ENCODE measurements at places on chromosomes 5 and 9.

DNA sequence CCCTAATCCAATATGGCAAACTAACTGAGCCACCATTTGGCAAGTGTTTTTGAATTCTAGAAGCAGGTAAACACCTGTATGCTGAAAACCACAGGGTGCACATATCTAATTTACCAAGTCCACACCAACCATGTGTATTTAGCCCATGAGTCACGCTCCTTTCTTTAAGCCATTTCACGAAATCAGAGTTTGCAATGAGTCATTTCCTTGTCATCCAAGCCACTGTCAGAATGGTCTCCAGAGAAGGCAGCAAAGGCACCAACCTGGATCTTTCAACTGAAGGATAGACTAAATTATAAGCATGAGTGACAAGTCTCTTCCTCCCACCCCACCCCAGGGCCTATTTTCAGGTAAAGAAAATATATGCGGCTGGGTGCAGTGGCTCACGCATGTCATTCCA, 110.0 kb downstream of the PAX5 start:
- DNase-seq, result peak; percentile 90

DNA sequence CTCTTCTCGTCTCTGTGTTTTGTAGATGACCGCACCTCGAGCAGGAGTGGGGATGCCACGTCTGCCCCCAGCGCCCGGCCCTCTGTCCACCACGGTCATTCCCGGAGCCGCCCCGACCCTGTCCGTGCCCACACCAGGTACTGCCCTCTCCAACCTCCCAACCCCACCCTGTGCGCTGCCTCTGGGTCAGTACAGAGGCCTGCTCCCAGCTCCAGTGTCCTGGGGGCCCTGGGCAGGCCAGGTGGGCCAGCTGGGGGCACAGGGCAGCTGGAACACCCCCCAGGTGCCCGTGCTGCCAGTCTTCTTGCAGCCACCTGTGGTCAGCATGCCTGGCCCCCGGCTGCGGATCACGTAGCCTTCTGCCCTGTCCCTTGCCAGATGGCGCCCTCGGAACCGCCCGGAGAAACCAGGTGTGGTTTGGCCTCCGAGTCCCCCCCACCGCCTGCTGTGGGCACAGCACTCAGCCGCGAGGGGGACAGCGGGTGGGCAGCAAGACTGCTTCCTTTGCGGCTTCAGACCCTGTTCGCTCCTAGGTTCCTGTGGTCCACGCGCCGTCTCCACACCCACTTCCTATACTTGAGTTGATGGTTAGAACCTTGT, 133.7 kb downstream of the WNK2 start:
- DNase-seq, result no peak

DNA sequence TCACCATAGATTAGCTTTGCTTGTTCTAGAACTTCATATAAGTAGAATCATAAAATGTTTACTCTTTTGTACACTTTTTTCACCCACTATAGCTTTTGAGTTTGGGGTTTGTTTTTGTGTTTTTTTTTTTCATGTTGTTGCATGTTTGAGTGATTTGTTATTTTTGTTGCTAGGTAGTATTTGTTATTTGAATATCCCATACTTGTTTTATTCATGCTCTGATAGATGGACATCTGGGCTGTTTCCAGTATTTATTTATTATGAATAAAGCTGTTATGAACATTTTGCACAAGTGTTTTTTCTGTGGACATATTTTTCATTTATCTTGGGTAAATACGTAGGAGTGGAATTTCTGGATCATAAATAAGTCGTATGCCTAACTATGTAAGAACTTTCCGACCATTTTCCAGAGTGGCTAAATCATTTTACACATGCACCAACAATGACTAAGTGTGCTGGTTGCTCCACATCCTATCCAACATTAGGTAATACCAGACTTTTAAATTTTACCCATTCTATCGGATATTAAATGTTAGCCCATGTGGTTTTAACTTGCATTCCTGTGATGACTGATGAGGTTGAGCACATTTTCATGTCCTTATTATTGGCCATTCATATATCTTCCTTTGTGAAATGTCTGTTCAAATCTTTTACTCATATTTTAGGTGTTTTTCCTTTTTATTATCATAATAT, 69.1 kb upstream of the NR4A3 start:
- peak; percentile 95 for DNase-seq

GRCh38 chr9:88521308-88521707, 13.7 kb upstream of the NXNL2 start:
- no peak for DNase-seq

GRCh38 chr9:121744687-121745395, 93.4 kb downstream of the DAB2IP start:
- peak; percentile 39 for DNase-seq

GRCh38 chr5:10750909-10751308, 10.1 kb downstream of the DAP start:
- no peak for DNase-seq

DNA sequence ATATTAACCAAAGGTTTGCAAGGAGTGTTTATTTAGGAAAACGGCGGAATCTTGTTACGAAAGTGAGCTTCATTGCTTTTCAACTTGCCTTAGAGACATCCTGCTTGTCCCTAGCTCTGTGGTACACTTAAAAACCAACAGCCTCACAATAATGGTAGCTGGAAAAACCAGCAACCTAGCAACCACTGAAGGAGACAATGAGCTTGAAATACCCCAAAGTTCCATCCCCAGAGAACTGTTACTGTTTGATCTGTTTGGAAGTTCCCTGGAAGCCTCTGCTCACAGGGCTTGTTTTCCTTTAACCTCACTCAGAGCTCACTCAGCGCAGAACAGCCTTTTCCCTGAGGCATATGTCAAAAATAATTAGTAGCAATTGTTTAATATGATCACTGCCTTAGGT, 43.2 kb downstream of the SH3TC2 start:
- no peak for DNase-seq

DNA sequence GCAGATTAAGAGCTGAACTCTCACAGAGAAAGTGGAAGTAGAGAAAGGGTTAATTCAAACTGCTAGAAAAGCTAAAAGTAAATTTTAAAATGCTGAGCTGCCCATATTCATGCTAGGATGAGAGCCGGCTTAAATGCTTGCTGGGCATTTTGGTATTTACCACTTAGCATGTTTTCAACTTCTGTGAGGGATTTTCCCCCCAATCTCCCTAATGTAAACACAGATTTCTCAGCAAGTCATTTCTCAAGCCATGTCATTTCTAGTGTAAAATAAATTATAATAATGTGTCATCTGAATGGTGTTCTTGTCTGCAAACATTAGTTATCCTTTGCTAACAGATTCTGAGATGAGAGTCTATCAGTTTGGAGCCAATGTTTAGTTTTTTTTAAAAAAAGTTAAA, 22.3 kb downstream of the RPS23 start:
- peak; percentile 18 for DNase-seq

GRCh38 chr9:134655586-134656333, 14.2 kb downstream of the COL5A1 start:
- no peak for DNase-seq

- no peak for DNase-seq
These were observed 113.1 kb upstream of the IRX2 start for GRCh38 chr5:2864515-2865105.

DNA sequence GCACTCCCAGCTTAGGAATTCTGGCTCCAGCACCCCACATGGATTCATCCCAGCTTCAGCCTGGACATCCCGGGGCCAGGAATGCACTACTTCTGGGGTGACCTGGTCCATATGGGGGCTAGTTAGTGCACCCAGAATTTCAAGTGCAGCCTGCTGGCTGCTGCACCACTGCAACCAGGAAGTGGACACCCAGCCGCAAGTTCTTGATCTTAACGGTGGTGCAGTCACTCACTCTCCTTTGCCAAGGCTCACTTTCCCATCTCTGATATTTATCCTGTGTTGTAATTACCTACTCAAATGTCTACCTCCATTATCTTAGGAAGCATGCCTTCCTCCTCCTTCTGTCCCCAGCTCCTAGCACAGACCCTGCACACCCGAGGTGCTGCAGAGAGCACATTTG, 26.2 kb upstream of the RAB14 start:
- no peak for DNase-seq

DNA sequence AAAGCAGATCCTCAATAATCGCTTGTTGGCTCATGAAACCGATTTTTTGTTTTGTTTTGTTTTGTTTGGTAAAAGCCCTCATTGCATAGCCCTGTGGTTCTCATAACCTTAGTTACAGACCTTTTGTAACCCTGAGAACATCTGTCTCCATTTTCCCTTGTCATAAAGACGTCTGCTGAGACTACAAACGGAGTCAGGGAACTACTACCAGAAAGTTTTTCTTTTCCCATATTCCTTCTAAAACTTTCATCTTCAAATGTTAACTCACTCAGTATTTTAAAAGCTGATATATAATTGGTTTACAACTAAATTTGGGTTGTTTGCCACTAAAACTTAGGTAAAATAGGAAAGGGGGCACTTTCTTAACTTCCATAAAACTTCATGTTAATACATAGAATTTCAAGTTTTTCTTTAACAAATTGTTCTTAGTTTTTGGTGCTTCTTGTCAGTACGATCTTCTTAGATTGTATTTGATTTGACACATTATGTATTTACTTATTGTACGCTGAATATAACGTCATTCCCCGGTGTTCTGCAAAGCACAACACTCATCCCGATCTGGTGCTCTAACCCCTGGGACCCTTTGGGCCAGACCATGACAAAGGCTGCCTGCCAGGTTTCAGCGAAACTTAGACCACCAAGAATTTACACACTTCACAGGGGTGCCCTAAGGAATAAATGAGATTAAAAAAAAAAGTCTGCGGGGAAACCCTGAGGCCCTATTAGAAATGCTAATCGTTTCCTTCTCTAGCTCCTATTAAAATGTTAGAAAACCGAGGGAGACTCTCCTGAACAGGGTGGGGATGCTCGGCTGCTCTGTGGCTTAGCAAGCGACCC, 1.1 kb upstream of the ANP32B start:
- no peak for DNase-seq

- DNase-seq, result no peak
These were observed 33.2 kb downstream of the F2RL2 start for GRCh38 chr5:76590027-76590426.

- peak; percentile 20 for DNase-seq
These were observed 1166.5 kb upstream of the CDH18 start for GRCh38 chr5:21154526-21154925.

- no peak for DNase-seq
These were observed 459.7 kb downstream of the HINT1 start for GRCh38 chr5:130705368-130705767.

DNA sequence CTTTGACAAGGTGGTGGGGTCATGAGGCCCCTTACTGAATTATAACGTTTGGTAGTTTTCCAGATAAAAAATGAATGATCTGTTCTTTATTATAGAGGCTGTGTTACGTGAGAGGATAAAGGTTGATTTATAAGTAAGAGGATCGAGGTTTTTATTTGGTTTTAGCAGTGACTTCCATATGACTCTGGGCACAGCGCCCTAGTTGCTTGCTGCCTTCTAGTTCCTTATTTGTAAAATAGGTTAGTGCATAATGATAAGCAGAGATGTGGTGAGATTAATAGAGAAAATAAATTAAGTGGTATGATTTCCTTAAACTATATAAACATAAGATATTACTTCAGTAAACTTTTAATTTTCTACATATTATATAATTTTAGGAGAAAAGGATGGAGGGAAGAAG, 29.8 kb downstream of the MRRF start:
- no peak for DNase-seq

DNA sequence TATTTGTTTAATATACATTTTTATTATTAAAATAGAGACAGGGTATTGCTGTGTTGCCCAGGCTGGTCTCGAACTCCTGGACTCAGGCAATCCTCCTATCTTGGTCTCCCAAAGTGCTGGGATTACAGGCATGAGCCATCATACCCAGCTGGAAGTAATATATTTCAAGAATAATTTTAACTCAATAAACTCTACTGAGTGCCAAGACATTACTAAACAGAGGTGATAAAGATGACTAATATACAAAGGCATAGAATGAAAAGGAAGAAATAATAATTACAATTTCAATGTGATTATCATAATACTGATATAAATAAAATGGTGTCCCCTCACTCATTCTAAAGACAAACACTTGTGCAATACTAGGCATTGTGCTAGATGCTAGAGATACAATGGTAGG, 13.9 kb downstream of the GOLPH3 start:
- DNase-seq, result no peak

DNA sequence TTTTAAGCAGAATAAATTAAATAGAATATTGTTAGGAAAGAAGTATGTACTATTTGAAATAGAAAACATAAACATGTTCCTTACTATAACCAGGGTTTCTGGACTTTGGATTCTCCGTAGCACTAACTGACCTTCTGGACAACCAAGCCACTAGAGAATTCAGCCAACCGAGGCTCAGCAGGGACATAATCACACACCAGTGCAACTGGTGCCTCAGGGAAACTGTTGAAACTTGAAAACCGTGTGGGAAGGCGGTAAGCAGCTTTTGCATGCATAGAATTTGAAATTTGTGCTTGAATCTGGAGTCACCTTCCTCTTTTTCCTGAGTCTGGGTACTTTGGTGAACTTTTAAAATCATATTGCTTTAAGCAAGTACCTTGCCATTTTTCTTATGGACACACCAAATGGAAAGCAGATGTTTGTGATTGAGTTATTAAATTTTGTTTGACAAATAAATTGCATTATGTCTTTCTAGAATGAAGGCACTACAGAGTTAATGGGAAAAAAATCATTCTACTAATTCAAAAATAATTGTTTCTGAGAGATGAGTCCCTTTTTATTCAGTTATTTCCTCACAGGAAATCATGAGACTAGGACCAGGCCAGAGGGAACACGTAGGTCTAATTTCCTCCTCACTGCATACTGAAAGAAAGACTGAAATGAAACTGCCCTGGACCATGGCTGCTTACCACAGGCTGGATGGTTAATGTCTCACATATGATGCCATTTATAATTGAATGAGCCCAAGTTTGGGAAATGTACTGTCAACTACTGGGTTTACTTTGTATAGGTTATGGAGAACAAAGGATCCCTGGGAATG, 20.6 kb upstream of the SCAMP1 start:
- DNase-seq, result no peak

DNA sequence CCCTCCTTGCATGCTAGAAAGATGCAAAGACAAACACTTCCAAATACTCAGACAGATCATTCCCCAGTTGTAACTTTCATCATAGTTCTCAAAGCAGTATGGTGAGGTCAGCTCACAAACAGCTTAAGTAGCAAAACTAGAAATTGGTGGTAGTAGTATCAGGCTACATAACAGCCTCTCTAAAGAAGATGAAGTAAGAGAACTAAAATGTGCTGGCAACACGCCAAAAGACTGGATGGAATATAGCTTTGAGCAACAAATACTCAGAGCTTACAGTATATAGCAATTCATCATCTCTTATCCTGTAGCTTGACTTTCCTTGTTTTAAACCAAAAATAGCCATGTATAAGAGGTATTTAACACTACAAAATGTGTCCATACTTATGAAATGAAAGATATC, 7.5 kb downstream of the PFDN1 start:
- peak; percentile 99 for DNase-seq

DNA sequence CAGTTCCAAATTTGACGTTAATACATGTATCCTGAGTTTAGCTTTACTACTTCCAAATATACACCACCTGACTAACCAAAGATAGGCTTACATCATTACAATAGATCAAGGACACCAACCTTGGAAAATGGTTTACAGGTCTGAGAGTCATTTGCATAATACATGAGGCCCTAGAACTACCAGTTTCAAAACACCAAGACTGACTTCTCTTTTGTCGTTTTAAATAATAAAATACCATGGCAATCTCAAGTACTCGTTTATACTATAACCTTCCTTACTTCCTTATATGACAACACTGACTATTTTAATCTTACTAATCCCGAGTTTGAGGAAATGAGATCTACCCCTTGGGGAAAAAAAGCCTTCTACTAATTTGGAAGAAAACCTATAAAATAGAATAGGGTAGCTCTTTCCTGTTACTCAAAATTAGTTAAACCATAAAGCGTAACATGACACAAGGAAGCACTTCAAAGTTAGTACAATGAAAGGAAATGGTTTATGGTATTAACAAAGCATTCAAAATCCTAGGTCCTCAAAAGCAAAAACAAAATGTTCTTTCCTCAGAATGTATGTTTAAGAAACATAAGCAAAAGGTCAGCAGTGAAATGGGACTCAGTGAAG, 42.1 kb downstream of the UBQLN1 start:
- DNase-seq, result no peak
